Osteoblast (primary cell): ENCODE measurements at places on chromosomes 4 and X. TPM values are rescaled to one million over a fixed set of nuclear protein-coding genes. Genes with fewer than 3 reads are reported as not detected.

The PTPN13 gene
- 70.2 and 87.8 TPM in 2 replicates for total RNA-seq

DNA sequence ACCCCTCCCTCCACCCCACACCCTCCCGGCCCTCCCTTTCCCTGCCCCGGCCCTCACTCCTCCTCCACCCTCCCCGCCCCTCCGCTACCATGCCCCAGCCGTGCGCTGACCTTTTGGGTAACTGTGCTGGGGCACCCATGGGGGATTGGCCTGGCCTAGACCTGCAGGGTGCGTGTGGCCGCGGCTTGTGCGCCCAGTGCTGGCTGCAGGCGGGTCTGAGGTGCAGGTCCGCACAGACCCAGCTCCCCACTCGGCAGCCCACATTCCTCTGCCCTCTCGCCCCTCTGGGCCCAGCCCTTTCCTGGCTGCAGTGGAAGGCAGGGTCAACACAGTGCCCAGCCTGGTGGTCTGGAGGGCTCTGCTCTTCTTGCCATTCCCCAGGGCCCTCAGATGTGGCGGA is 24.7 kb downstream of the FGFRL1 start:
- no peak for DNase-seq

The CLNK gene
- not detected in 2 replicates for total RNA-seq

- DNase-seq, result no peak
Observed at GRCh38 chr4:181870326-181870725, 372.9 kb upstream of the TENM3 start.

The CPLX1 gene
- not detected in 2 replicates for total RNA-seq
